Renal cortex interstitium (tissue), 15 donors: ENCODE measurements at places on chromosomes 11 and 22. TPM values are rescaled to one million over a fixed set of nuclear protein-coding genes. Genes with fewer than 3 reads are reported as not detected.

DNA sequence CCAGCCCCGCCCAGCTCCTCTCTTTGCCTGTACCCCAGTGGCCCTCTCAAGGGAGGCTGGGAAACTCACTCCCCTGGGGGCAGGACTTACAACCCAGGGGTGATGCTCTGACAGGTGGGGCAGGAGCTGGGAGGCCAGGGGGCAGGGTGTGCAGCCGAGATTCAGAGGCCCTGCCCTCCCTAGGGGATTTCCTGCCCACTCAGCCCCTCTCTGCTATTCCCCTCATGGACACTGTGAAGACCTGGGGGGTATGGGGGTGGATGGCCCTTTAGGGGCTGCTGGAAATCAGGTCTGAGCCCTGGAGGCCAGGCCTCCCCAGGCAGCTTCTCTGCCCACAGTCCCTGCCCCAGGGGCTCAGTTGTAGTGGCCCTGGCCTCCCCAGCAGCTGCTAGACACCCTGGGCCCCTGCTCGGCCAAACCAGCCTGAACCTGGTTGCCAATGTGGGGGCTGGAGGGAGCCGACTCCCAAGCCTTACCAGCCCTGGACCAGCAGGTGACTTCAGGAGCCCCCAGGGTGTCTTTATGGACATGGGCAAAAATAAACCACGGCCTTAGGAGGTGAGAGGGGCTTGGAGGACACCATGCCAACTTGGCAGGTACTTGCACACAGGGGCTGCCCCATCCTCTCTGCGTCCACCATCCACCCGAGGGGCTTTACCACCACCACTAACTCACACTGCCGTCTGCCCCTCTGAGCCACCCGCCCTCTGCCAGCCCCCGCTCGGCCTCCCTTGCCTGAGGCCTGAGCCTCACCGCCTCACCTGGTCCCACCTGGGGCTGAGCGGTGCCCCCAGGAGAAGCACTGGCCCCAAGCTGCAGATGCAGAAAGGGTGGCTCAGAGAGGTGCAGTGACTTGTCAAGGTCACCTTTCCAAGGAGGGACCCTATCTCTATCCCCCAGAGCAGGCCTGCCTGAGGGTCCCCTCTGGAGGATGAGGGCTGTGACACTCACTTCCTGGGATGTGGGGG, 2.8 kb upstream of the PHLDA2 start:
- no peak for DNase-seq

DNA sequence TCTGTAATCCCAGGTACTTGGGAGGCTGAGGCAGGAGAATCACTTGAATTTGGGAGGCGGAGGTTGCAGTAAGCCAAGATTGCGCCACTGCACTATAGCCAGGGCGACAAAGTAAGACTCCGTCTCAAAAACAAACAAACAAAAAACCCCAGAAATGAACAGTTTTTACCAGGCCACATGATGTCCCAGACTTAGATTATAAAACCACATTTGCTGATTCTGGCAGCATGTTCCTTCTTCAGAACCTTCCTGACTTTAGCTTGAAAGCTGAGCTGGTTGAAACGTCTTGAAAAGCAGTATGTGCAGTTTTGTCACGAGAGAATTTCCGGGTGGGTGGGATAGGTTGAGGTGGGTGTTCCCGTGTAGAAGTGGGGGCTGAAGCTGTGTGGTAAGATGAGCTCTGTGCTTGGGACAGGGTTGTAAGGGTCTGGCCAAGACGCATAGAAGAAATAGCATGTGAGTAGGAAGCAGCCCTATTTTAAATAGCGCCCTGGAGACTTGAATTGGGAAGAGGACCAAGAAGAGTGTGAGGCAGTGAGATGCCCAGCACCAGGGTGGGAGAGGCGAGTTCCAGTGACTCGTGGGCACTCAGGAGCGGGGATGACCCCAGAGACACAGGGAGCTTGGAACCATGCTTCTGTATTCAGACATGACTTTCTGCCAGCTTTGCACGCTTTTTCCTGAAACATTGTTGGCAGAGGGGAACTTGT, 7.6 kb downstream of the AP2A2 start:
- DNase-seq = no peak

DNA sequence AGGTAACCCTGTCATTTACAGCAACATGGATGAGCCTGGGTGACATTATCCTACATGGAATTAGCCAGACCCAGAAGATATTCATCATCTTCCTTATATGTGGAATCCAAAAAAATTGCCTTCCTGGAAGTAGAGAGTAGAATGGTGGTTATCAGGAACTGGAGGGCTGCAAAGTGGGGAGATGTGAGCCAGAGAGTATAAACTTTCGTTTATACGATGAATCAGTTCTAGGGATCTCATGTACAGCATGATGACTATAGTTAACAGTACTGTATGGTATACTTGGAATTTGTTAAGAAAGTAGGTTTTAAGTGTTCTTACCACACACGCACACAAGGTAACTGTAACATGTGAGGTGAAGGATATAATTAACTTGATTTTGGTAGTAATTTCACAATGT, 79.1 kb downstream of the TBC1D22A start:
- no peak for DNase-seq

- no peak for DNase-seq
These were observed 163.4 kb downstream of the ADAMTS15 start for GRCh38 chr11:130611791-130612251.

CEP126 gene
- 7.3 TPM for polyA plus RNA-seq

GRCh38 chr11:6475936-6476335, 2.2 kb upstream of the TRIM3 start:
- DNase-seq = no peak

GRCh38 chr11:34624069-34624468, 3.2 kb downstream of the EHF start:
- DNase-seq = no peak

GRCh38 chr11:58318532-58318931, 40.3 kb downstream of the OR5B17 start:
- no peak for DNase-seq

DNA sequence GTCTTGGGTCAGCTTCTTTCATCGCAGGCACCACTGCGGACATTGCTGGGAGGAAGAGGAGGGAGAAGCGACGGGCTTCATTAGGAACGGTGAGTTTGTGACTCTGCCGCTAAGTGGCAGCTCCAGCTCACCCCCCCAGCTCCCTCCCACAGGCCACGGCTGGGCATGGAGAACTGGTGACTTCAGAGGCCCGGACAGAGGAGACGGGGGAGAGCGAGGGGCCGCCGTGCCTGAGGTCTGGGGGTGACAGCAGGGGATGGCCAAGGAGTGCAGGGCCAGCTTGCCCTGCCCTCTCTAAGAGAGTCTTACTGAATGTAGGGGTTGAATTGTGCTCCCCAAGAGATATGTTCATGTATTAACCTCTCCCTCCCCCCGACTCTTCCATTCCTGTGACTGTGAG, 13.9 kb upstream of the NFAM1 start:
- no peak for DNase-seq

KDM4D gene
- polyA plus RNA-seq = 2.0 TPM
